NCI-H774 (cell line): ENCODE measurements at places on chromosomes 11 and 22.

GRCh38 chr22:43402128-43402527 is 9.7 kb upstream of the MPPED1 start:
- no peak for DNase-seq

DNA sequence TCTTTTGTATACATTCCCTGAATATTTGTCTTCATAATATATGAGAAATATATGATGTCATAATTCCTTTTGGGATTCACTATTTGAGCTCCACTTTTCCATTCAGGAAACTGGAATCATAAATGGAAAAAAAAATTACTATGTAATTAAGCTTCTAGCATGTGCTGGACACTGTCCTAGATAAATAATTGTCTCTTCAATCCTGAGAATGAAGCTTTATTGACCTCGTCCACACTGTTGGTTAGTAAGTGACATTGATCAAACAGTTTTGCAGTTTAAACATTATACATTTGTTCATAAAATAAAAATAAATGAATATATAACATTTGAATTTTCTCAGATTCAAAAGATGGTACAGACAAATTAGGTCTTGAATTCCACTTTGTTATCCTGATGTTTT is 1691.2 kb downstream of the LRRC4C start:
- no peak for DNase-seq

- peak; percentile 30 for DNase-seq
These were observed 766 bp upstream of the CAPRIN1 start for GRCh38 chr11:34050581-34051348.

- DNase-seq = no peak
These were observed 86.1 kb downstream of the CLPB start for GRCh38 chr11:72348250-72348649.

DNA sequence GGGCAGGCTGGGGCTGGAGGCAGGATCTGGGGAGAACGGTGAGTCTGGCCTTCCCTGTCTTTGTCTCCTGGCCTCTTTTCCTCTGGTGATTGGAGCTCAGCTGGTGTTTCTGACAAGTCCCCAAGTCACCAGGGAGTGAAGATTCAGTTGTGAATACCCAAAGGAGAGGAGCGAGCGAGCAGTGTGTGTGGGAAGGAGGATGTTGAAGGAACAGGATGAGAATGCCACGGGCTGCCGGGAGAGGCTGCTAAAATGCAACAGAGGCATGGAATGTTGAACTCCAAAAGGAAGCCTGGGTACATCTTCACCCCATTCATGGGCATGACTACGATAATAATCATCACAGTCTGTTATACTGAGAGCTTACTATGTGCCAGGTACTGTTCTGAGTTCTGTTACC is 163.3 kb downstream of the CEP164 start:
- no peak for DNase-seq

- DNase-seq = no peak
These were observed 25.6 kb downstream of the SYT7 start for GRCh38 chr11:61555051-61555969.

DNA sequence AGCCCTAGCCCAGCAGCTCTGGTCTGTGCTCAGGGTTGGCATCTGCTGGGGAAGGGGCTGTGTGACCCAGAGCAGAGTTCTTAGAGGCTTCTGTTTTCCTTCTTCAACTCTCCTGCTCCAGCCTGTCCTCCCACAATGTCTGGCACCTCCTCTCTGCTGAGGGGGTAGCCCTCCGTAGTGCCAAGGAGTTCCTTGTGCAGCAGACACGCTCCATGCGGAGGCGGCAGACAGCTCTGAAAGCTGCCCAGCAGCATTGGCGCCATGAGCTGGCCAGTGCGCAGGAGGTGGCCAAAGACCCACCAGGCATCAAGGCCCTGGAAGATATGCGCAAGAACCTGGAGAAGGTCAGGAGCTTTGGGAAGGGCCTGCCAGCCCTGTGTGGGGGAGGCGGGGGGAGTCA is 69.3 kb downstream of the CEP164 start:
- no peak for DNase-seq

GRCh38 chr11:118903204-118904015 is 19.7 kb downstream of the CXCR5 start:
- DNase-seq = no peak

DNA sequence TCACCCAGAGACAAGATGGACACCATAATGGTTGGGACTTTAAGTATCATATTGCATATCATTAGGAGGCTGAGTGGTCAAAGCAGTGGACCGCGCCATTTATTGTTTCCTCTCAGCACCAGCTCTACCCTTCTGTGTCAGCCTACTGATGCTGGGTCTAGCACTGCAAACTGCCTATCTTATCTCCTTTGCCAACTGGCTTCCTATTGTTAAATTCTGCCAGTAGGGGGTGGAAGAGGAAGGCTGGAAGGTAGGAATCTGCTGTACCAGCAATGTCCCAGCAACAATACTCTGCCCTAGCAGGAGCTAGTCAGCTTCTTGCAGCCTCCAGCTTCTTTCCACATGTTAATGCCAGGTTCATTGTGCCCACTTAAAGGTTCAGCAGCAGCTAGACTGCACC is 367.1 kb upstream of the PDGFD start:
- no peak for DNase-seq

DNA sequence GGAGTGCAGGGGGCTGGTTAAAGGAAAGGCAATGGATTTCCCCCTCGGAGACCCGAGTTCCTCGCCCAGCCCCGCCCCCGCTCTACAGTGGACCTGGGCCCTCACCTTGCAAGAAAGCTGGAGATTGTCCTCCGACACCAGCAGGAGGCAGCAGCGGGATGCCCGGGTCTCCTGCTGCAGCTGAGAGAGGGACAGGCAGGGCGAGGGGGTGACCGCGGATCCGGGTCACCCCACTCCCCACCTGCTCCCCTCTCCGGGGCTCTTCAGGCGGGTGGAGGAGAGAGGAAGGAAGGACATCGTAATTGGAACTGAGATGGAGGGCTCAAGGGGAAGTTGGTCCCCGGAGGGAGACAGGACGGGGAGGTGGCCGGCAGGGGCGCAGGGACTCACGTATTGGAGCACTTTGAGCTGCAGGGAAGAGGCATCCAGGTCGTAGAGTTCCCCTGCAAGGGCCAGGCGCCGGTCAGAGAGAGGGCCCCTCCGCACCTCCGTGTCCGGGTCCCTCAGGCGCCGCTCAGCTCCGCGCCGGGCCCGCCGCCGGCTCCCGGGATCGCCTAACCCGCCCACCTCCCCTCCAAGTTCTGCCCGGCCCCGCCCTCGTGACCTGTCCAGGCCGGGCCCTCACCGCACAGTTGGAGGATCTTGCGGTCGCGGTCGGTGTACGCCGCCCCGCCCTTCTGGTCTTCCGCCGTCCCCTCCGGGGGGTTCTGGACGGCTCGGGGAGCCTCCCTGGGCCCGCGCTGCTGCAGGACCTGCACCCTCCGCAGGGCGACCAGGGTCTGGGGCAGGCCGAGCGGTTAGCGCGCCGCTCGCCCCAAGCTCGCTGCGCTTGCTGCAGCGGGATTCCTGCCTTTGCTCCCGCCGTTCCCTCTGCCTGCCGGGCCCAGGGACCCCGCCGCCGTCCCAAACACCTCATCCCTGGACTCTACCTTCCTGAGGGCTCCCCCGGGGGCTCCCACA is 84.1 kb downstream of the PDE2A start:
- DNase-seq = no peak

DNA sequence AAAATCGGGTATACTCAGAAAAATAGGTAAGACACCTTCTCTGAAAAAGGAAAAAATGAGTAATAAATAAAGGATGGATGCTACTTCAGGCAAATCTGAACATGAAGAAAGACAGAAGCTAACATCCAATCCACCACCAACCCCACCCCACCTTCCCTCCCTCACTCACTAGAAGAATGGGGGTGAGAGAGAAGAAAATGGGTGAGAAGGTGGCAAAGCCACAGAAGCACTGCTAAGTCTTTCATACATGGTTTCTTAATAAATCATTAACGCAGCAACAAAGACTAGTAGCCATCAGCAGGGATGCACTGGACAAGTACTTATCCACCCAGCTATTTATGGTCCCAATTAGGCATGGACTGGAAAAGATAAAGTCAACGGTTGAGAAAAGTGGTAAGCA is 5.9 kb downstream of the FHIP1B start:
- DNase-seq = no peak

DNA sequence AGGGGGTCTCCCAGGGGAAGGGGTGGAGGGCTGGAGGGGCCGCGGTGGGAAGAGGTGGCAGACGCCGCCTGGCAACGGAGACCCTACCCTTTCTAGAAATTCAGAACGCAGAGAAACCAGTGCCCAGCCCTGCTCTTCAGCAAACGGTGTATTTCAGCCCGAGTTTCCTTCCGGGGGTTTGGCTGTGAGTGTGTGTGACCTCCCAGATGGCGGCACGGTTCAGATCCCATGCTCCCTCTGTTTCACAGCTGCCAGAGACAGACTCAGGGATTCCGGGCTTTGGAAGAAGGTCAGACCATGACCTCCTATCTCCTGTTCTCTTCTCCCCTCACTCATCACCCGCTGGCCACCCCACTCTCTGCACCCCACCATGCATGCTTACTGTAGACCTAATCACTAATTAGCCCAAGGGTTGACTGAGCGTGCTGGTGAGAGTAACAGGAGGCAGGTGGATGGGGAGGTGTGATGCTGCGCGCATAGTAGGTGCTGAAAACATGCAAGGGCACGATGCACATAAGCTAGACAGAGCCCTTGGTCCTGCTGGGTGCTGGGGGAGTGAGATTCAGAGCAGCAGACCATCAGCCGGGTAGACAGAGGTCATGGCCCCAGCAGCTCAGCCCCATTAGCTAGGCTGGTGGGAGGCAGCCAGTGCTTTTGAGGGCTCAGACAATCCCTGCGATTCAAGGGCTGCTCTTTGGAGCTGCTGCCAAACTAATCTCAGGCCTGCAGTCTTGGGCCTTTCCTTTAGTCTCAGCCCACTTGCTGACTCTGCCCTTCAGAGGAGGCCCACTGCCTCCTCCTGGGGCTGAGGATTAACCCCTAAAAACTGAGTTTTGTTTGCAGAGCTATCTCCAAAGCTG is 256.5 kb upstream of the CADM1 start:
- no peak for DNase-seq
